ENCODE measurements at places on chromosomes 7 and 10. TPM values are rescaled to one million over a fixed set of nuclear protein-coding genes. Genes with fewer than 3 reads are reported as not detected.

DNA sequence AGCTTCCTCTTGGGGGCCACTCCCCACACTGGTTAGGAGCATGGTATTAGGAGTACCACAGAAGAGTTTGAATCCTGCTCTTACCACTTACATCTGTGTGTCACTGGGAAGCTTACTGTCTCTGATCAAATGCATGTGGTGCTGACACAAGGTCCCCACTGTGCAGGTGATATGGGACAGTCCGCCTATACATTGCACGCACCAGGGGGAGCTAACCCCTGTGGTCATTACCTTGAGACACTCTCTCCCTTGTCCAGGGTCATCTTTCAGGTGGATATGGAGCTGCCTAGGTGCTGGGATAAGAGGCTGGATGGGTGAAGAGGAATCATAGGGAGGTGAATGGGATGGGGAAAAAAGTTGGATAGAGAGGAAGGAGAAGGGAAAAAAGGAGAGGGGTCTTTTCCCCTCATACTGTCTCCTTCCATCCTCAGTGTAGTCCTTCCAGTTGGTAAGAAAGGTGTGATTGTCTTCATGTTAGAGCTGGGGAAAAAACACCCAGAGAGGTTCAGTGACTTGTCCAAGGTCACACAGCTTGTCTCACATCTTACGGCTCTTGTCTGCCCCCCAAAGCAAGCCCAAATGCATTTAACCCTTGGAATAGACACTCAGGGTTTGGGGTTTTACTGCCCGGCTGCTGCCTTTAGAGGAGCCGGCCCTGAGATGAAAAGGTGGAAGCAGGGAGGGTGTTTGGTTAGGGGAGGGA is 125.9 kb downstream of the CDH23 start:
- no peak for DNase-seq

The HOXA13 gene
- polyA plus RNA-seq, result not detected

- no peak for DNase-seq
These were observed 190.0 kb upstream of the CACNA2D1 start for GRCh38 chr7:82633592-82633991.

The HMX3 gene
- 0.59 TPM for polyA plus RNA-seq

DNA sequence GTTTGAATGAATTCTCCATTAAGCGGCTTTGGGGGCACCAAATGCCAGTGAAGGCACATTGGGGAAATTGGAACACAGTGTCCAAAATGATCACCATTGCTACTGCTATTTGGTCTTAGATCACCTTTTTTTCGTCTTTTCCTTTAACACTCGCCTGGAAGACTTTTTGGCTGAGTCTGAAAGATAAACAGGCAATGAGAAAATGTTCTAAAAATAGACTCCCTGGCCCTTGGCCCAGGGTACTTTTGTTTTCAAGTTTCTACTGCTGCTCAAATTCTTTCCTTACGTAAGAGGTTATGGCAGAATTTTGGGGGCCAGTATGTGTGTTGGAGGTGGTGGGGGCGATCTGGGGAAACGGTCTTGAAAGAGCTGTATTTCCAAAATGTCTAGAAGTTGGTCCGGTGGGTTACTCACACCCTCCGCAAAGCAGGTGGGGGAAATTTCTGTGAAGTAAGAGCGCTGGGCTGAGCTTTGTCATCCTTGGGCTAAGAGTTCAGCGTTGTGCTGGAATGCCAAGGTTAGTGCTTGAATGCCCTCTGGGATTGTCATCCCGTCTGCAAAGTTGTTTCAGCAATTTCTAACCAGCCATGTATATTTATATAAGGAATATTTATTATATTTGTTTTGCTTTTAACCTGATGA is 1.3 kb upstream of the ITPRIP start:
- DNase-seq, result no peak

- DNase-seq, result no peak
These were observed 569 bp downstream of the CAV1 start for GRCh38 chr7:116525298-116525912.

The EVX1 gene
- 1.3 TPM for polyA plus RNA-seq

The OR6V1 gene
- not detected for polyA plus RNA-seq

- DNase-seq, result no peak
These were observed 9.1 kb upstream of the CSGALNACT2 start for GRCh38 chr10:43128958-43129706.

GRCh38 chr10:25245165-25245564 is 70.4 kb downstream of the GPR158 start:
- no peak for DNase-seq

DNA sequence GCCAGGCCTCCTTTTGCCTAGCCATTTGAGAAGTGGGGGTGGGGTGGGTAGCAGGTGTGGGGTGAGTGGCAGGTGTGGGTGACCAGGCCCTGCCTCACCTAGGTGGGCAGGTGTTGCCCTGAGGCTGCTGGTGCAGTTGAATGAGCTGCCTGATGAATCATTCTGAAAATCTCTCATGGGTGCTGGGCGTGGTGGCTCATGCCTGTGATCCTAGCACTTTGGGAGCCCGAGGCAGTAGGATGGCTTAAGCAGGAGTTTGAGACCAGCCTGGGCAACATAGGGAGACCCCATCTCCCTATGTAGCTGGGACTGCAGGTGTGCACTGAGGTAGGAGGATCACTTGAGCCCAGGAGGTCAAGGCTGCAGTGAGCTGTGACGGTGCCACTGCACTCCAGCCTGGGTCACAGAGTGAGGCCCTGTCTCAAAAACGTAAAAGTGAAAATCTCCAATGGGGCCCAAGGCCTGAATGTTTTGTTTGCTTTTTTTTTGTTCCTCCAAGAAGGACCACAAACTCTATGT is 17.7 kb downstream of the TSPAN14 start:
- DNase-seq, result no peak

The STEAP2 gene
- 8.3 TPM for polyA plus RNA-seq

- DNase-seq, result no peak
These were observed 199.7 kb downstream of the EXOC4 start for GRCh38 chr7:133452577-133452976.

The THNSL1 gene
- polyA plus RNA-seq, result 8.7 TPM

The HOXA9 gene
- polyA plus RNA-seq, result 3.7 TPM

DNA sequence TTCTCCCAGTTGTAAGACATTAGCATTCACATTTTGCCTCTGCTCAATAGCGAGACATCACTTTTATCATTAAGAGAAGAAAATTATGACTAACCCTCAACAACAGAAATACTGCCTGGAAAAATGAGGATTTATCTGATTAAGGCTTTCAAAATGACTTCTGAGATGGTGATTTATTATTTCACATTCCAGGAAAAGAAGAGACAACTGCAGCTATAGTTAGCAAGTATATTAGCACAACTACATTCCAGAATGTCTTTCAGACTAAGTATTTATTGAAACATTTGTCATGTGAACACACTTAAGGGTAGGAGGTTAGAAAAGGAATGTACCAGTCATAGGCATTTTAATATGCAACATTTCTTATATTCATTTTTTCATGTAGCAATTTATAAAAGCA is 162.0 kb downstream of the IQUB start:
- no peak for DNase-seq

The CADPS2 gene
- polyA plus RNA-seq, result 18.7 TPM

- no peak for DNase-seq
These were observed 14.2 kb downstream of the DUSP5 start for GRCh38 chr10:110511734-110512449.

- DNase-seq, result no peak
These were observed 6.4 kb upstream of the TSPAN12 start for GRCh38 chr7:120864141-120864900.

DNA sequence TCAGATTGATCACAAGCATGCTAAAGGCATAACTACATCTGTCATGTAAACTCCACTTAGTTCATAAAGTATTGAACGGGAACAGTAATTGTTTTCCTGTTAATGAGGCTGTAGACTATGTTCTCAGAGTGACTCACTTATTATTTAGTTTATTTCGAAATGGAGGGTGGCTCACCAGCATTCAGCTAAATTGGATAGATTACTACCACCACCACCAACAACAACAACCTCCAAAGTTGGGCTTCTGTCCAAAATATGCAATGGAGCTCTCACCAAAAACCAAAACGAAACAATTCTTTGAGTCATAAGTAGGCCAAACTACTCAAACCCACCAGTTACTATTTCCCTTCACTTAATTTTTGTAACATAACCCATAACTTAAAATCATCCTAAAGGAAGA is 127.9 kb upstream of the NRBF2 start:
- no peak for DNase-seq

DNA sequence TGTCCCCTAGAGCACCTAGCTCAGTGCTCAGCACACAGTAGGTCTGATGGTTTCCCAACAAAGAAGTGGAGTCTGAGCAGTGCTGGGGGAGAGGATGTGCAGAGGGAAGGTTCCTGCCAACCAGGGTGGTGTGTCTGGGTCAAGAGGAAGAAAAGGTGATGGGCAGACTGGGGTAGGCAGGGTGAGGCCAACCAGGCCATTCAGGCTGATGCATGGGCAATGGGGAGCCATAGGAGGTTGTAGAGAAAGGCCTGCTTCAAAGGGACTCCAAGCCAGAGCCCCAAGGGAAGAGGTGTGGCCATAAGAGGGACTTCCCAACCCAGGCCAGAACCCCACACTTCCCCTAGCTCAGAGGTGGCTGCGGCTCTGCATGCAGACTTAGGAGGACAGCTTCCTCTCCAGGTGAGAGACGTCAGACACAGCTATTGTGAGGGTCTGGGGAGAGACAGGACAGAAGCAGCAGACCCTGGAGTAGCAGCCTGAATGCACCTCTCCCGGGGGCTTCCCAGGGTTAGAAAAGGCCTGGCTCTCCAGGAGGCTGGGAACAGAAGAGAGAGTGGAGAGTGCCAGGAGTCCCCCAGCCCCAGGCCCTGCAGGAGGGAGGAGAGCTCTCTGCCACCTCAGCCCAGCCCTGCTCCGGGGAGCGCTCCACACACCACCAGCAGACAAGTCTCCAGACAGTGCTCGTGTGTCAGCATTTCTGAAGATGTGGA is 87.4 kb upstream of the ZMIZ1 start:
- no peak for DNase-seq

DNA sequence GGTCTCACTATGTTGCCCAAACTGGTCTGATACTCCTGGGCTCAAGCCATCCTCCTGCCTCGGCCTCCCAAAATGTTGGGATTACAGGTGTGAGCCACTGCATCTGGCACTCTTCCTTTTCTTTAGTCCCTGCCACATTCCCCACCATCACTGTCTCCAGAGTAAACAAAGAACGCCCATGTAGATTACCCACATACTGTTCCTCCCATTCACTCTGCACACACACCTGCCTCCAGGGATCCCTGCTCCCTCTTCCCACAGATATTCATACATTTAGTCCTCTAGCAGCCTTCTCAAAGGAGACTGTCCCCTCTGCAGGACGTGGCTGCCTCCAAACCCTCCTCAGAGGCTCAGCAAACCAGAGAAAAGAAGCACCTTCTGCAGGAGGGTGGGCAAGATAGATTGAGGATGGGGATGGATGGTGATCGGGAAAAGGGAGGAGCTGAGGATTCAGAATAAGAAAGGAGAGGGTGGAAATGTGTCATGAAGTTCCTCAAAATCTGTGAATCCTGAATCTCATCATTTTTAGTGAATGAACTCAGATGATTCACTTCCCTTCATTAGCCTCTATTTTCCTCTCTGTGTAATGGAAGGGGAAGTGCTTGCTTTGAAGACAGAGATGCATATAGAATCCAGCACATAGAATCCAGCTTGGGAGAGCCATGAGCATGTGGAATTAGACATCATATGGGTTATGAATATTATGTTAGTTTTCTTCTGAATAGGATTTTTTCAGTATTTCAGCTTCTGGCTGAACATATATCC is 5.5 kb upstream of the PLAU start:
- DNase-seq, result no peak

DNA sequence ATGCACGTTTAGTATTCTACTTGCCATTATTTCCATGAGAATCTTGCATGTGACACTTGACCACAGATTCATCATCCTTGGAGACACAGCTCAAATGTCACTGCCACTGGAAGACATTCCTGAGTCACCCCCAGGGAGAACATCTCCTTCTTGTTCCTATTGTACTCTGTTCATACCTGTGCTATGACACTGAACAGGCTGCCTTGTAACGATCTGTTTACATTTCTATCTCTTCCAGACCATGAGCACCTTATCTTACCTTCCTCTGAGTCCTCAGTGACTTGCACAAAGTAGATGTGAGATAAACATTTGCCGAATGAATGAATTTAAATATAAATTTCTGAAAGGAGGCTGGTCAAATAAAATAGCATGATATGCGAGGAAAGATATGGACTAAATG is 331.9 kb upstream of the LRRN3 start:
- no peak for DNase-seq

- DNase-seq, result no peak
These were observed 66.4 kb downstream of the ST8SIA6 start for GRCh38 chr10:17387861-17388503.

DNA sequence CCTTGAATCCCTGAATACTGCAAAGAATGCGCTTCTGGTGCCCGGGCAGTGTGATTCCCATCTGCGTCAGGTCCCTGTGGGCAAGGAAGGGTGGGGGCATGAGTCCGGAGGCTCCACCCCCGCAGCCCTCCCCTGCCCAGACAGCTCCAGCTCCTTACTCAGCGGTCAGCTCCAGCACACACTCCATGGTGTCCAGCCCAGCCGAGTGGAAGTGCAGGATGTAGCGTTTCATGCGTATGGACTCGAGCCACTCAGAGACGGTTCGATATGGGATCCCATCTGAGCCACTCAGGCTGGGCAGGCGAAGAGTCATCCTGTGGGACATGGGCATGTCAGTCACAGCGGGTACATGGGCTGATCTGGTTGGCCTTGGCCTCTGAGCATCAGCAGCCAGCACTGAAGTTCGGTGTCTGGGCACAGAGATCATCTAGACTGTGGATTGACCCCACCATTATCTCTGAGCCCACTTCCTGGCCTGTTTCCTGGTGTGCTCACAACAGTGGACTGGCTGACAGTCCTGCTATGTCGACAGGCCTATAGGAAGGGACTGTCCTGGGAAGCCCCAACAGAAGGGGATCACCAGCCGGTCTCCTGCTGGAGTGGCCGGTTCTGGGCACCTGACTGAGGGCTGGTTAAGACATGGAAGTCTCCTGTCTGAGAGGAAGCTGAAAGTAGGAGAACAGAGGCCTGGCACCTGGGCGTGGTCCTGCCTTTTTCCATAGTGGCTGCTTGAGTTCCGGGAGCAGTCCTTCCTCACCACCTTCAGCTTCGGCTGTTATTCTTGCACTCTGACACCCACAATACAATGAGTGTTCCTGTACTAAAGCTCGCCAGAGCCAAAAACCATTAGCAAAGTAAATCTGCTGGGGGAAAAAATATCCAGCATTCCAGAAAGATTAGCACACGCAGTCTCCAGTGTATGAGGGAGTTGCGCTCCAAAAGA is 10.6 kb downstream of the ZYX start:
- no peak for DNase-seq

The ZNF138 gene
- 20.4 TPM for polyA plus RNA-seq

GRCh38 chr10:17375936-17376584 is 78.3 kb downstream of the ST8SIA6 start:
- no peak for DNase-seq

GRCh38 chr7:124635416-124635815 is 130.2 kb downstream of the GPR37 start:
- DNase-seq, result no peak

- DNase-seq, result no peak
These were observed 3.3 kb upstream of the PCBD1 start for GRCh38 chr10:70891627-70892026.

GRCh38 chr7:30285536-30286284 is 1.3 kb downstream of the ZNRF2 start:
- no peak for DNase-seq

Measured in spinal cord (tissue), 10 donors.